ENCODE measurements at places on chromosomes 3 and 15. TPM values are rescaled to one million over a fixed set of nuclear protein-coding genes. Genes with fewer than 3 reads are reported as not detected.

The DCP1A gene
- 11.2 TPM for total RNA-seq

The RPL14 gene
- total RNA-seq = 370 TPM

The SPATA12 gene
- total RNA-seq = 0.17 TPM

The RETNLB gene
- not detected for total RNA-seq

The GOLGA6L7 gene
- not detected for total RNA-seq

The SPSB4 gene
- total RNA-seq = 0.05 TPM

The HGD gene
- 0.60 TPM for total RNA-seq

The GUCA1C gene
- total RNA-seq = not detected

The CCDC9B gene
- 10.0 TPM for total RNA-seq

The POTEB3 gene
- not detected for total RNA-seq

The SPINK8 gene
- not detected for total RNA-seq

The CTXN2 gene
- total RNA-seq = not detected

The GATA2 gene
- total RNA-seq = 25.0 TPM

The SOX14 gene
- total RNA-seq = not detected

The TRIM42 gene
- total RNA-seq = not detected

The NEK10 gene
- total RNA-seq = 2.0 TPM

The TBC1D21 gene
- total RNA-seq = not detected

The GOLGA8M gene
- 0.51 TPM for total RNA-seq

The SLMAP gene
- total RNA-seq = 50.0 TPM

The HYAL3 gene
- total RNA-seq = 24.0 TPM

The ITIH1 gene
- total RNA-seq = not detected

The GABRG3 gene
- not detected for total RNA-seq
